ENCODE measurements at places on chromosomes 5 and 9.

GRCh38 chr5:115461506-115462290 lies 82.9 kb downstream of the FEM1C start:
- peak; percentile 98 for DNase-seq

- DNase-seq: no peak
Measured at GRCh38 chr5:132214491-132214890, 13.2 kb downstream of the P4HA2 start.

GRCh38 chr5:55720188-55720703 lies 8.1 kb upstream of the SLC38A9 start:
- no peak for DNase-seq

DNA sequence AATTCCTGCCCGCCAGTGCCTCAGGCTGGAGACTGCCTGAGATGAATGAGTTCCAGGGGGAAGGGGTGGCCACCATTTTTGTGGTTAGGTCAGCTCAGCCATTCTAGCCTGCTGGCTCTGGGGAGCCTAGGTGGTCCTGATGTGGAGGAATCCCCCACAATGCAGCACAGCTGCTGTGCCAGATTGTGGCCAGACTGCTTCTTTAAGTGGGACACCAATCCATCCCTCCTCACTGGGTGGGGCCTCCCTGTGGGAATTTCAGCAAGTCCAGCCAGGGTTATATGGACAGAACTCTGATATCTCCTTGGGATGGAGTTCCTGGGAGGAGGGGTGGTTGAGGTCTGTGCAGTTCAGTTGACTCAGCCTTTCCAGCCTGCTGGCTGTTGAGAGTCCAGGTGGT lies 51.2 kb upstream of the DAP start:
- DNase-seq: no peak

DNA sequence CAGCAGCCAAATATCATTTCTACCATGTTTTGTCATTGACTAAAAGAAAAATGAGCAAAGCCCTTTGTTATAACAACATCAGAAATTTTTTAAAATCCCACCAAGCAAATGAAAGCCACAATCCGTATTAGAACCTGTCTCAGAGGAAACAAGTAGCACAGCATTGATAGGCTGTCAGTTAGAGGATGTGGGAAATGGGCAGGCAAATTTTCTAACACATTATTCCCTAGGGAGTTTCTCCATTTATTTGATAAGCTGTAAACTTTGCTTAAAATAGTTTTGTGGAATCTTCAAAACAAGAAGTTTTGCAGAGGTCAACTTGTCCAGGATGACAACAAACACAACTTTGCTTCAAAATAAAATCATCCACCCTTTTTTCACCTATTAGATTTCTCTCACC lies 53.6 kb upstream of the APC start:
- DNase-seq: no peak

DNA sequence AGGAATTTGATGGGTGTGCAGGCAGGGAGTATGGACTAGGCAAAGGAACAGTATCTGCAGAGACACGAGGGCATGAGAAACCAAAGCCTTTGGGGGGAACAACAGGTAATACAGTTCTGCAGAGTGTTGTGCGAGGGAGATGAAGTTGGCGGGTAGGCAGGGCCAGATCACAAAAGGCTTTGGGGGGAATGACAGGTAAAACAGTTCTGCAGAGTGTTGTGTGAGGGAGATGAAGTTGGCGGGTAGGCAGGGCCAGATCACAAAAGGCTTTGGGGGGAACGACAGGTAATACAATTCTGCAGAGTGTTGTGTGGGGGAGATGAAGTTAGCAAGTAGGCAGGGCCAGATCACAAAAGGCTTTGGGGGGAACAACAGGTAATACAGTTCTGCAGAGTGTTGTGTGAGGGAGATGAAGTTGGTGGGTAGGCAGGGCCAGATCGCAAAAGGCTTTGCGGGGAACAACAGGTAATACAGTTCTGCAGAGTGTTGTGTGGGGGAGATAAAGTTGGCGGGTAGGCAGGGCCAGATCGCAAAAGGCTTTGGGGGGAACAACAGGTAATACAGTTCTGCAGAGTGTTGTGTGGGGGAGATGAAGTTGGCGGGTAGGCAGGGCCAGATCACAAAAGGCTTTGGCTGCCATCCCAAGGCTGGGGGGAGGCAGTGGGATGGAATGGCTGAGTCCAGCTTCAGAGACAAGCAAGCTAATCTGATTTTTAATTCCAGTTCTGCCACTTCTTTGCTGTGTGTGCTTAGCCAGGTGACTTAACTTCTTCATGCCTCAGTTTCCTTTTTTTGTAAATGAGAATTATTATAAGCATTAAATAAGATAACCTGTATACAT lies 33.0 kb downstream of the FRMPD1 start:
- no peak for DNase-seq

DNA sequence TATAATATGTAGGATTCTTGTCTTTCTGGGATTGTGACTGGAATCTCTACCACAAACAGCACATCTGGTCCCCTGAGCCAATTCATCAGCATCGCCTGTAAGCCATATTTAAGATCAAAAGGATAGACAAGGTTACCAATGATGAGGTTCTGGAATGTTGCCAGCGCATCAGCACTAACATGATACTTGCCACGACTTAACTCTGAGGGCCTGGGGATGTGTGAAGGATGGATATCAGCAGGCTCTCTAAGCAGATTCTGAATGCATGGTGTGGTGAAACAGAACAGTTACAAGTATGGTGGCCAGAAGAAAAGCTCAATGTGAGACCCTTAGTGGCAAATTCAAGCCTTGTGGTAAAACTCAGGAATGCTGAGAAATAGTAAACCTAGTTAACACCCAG lies 143.0 kb downstream of the XRCC4 start:
- peak; percentile 1 for DNase-seq

DNA sequence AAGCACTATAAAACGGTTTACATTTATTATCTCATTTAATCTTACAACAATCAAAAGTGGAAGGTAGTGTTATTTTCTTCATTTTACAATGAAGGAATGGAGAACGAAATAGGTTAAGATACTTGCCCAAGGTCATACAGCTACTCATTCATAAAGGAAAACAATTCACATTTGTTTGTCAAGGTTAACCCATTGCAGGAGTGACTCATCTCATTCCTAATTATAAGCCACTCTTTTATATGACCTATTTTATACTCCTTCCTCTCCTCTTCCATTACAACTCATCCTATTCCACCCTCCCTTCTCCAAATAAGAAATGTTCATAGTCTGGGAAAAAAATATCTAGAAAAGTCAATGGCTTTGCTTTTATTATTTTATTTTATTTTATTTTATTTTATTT lies 29.6 kb downstream of the CRHBP start:
- no peak for DNase-seq

DNA sequence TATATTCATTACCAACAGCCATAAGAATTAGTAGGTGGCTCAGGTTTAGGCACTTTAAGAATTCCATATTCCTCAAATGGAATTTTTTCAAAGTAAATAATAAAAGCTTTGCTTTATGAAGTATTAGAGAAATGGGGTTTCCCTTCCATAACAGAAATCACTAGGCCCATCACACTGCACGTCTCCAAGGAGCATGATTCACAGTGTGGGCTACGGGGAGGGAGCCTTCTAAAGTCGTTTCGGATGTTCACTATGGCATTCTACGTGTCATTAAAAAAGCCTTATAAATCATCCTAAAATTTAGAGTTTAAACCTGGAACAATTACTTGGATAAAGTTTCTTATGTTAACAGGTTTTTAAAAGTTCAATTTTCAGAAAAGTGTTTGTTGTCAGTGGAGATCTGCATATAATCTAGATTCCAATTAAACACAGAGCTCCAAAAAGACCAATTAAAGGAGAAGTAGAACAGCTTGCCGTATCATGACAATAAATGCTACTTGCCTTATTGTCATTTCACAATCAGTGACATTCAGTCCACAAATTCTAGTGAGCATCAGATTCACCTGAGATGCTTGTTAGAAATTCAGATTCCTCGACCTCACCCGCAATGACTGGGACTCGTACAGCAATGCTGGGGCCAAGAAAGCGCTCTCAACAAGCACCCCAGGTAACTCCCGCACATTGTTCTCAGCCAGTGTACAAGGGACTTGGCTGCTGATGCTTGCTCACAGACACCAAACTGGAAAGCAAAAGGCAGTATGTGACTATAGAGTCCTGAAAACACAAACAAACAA lies 115.7 kb downstream of the NFIB start:
- peak; percentile 43 for DNase-seq

DNA sequence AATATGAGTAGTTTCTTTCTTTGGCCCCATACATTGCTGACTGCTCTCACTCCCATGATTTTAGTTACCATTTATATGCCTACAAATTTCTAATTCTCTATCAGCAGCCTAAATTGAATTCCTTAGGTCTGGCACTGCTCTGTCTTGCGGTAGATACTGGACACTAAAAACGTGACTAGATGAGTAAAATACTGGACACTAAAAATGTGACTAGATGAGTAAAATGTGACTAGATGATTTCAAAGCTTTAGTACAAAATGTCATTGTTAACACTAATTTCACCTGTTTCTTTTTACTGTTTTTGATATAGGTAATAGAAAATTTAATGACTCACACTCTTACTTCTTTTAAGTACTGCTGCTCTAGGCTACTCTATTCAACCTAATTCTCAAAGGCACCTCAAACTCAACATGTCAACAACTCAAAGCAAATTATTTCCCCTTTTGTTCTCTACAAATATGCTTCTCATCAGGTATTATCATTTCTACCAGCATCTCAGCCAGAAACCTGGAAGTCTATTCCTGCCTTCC lies 31.4 kb upstream of the GOLGA1 start:
- DNase-seq: no peak

DNA sequence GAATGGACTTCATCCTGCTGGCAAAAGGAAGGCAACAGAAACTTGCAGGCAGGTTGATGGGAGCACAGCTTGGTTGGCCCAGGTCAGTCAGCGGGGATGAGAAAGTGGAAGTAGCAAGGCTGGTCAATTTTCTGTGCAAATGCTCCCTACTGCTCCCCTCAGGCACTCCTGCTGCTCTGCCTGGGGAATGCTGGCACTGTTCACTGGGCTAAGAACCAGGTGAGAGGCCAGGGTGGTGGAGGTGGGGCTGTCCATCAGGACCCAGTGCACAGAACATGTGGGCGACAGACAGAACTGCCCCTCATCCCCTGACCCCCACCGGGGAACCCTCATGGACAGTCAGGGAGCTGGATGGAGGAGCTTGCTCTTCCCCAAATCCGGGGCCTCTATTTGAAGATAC lies 593.1 kb downstream of the IRX1 start:
- no peak for DNase-seq

GRCh38 chr5:129724647-129725046 lies 23.2 kb upstream of the MINAR2 start:
- DNase-seq: no peak

GRCh38 chr5:97854871-97855762 lies 672.1 kb upstream of the RIOK2 start:
- peak; percentile 53 for DNase-seq

DNA sequence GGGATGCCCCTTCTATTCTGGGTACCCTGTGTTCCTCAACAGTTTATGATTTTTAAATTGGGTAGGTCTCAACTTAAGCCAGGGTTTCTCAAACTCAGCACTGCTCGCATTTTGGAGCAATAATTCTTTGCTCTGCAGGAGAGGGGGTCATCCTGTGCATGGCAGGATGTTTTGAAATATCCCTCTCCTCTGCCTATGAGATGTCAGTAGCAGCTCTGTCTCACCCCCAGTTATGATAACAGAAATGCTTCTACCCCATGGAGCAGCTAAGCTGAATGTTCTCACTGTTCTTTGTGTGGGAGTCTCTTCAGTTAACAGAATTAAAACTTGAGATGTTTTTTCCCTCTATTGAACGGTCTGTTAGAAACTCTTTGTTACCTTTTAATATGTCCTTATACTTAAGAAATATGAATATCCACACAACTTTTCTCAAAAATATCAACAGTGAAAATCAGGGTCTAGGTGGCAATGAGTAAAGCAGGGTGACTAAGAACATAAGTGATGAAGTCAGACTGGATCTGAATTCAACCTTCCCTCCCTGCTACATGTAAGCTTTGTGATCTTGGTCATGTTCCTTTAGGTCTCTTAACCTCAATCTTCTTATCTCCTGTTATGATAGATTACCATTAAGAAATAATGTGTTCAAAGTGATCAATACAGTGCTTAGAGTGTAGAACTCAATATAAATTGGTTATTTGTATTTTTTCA lies 89.0 kb downstream of the CAMK4 start:
- no peak for DNase-seq

- DNase-seq: no peak
Measured at GRCh38 chr5:94623011-94623410, 4.5 kb downstream of the SLF1 start.

- no peak for DNase-seq
Measured at GRCh38 chr5:77311214-77311571, 100.7 kb downstream of the PDE8B start.

DNA sequence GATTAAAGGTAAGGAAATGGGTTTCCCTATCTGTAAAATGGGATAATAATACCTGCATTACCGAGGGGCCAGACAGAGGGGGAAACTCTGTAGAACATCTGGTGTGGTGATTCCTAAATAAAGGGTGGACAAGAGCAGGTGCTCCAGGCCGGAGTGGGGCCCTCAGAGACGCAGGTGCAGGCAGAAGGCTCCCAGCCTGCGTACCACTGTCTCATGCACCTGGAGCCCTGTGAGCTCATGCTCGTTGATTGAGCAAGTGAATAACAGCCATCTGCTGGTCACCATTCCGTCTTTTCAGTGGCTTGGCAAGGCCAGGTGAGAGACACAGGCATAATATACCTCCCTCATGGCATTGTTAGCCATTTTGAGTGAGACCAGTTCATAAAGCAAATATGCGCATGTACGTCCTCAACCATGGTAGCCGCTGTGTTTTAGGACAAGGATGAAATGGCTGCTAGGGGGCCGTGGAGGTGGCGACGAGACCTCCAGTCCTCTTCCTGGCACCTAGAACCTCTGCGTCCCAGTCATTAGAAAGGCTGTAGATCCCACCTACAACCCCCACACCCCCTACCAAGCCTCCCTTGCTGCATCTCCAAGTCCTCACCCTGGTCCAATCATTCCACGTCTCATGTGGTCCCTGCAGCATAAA lies 198.0 kb upstream of the MVB12B start:
- no peak for DNase-seq

DNA sequence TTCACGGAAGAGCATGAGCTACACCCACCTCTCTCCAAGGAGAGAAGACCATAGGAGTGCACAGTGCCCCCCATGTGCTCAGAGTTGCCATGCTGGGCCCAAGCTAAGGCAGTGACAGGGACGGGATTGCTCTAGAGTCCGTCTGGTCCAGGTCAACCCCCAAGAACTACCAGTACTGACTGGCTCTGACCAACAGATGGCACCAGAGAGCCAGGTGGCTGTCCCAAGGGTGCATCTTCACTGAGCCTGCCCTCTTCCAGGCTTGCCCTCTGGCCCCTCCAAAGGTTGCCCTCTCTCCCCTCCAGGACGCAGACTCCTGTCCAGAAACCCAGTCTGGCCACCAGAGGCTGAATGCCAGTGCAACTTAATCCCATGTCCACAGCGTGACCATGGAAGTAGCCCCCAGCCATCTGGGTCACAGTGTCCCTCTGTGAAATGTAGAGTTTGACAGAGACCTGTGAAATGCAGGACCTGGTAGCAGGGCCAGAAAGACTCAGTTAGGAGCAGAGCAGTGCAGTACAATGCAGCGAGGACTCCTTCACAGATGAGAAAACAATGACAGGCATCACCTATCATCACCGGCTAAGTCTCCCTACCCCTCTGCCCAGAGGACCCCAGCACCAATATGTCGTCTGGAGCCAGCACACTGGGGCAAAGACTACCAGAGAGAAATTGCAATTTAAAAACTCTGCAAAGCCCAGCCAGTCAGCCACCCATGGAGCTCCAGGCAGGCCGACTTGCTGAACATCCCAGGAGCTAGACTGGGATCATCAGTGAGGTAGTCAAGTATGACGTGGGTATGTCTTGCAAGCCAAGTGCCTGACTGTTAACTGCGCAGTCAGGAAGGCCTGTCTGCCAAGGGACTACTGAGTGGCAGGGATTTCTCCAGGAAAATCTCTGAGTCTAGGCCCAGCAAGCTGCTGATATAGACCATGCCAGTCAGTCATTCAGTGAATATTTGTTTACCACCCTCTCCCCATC lies 7.7 kb upstream of the SKP1 start:
- peak; percentile 48 for DNase-seq
